ENCODE measurements at places on chromosomes 6 and 20. TPM values are rescaled to one million over a fixed set of nuclear protein-coding genes. Genes with fewer than 3 reads are reported as not detected.

Gene ZC3H12D
- not detected for total RNA-seq

Gene CRISP3
- total RNA-seq = not detected

Gene SMIM28
- total RNA-seq = not detected

Gene CRIP3
- 0.68 TPM for total RNA-seq

Gene NR2E1
- not detected for total RNA-seq

Gene SPATA25
- not detected for total RNA-seq

Gene OLIG3
- not detected for total RNA-seq

Gene NFS1
- total RNA-seq = 85.8 TPM

Gene DDX43
- total RNA-seq = not detected

Gene SFTA2
- not detected for total RNA-seq

DNA sequence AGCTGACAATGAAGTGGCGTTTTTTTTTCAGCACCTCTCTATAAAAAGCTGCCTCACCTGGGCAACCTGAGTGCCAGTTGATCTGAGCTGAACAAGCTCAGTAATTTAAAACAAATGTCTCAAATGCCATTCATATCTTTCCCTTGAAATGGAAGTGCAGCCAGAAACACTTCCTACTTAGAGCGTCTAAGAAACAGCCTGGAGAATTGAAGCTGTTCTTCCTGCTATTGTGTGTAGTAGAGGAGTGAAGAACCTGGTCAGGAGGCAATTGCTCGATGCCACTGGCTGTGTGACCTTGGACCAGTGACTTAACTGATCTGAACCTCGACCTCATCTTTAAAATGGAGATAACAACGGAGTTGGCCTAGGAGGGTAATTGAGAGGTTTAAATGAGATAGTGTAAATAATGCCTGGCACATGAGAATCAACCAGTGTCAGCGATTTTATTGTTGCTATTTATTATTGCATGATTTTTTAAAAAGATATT, 95.4 kb upstream of the FOXQ1 start:
- H3K27me3 ChIP-seq = no peaks in the 10 kb centered on the region
- no peak overlapping the region for H3K4me3 ChIP-seq
- DNase-seq = no peak
- H3K36me3 ChIP-seq = no peaks in the 10 kb centered on the region

DNA sequence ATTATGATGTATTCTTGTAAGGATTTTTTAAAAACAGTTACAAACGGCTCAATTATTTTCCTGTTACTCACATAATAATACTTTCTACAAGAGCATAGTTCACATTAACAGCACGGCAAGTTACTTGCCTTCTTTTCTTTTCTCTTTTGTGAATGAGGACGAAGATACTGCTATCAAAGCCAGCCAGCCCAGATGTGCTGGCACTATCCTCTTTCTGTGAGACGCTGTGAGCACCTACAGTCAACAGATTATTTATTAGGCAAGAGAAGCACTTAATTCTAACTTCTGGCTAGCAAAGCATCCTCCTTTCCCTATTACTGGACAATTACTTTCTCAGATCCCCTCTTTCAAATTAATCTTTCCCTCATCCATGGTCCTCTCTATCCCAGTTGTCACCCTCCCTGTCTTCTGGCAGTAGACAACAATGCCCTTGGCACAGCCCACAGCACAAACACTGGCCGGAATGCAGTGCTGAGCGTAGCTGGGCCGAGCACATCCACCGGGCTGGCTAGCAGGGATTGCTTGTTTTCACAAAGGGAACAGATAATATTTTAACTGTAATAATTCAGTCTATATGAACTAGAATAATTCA, 262.1 kb downstream of the FOXC1 start:
- no peaks in the 10 kb centered on the region for H3K27me3 ChIP-seq
- no peaks in the 10 kb centered on the region for H3K36me3 ChIP-seq
- DNase-seq = no peak
- no peak overlapping the region for H3K27ac ChIP-seq
- H3K4me3 ChIP-seq = no peak overlapping the region

- peak; percentile 76 for DNase-seq
- H3K27me3 ChIP-seq = no peaks in the 10 kb centered on the region
- H3K36me3 ChIP-seq = no peaks in the 10 kb centered on the region
- H3K4me1 ChIP-seq = peaks cover 32% of the 10 kb centered on the region
- peak overlapping the region; percentile 85 for H3K27ac ChIP-seq
Observed at GRCh38 chr20:59933849-59934585, 580 bp upstream of the SYCP2 start.

GRCh38 chr6:27669295-27669623, 196.4 kb upstream of the ZNF184 start:
- peaks cover 61% of the 10 kb centered on the region for H3K27me3 ChIP-seq
- no peaks in the 10 kb centered on the region for H3K36me3 ChIP-seq
- H3K27ac ChIP-seq = no peak overlapping the region

DNA sequence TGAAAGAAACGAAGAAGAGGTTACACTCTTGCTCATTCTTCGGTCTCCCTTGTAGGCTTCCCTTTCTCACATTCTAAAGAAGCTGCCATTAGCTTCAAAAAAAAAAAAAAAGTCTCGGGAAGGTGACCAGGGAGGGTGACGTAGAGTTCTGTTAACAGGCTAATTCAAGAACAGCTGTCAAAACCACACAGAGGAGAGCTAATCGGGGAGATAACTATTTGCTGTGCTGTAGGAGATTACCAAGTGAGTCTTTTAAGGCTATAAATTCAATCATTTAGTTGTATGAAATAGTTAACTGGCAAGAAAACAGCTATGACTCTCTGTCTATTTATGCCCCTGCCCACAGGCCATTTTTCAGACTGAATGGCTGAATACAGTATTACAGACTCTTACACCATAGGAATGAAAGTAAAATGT, 256.8 kb downstream of the SYNE1 start:
- H3K4me1 ChIP-seq = peaks cover 19% of the 10 kb centered on the region
- H3K27ac ChIP-seq = peak overlapping the region; percentile 88
- peak overlapping the region; percentile 56 for H3K4me3 ChIP-seq
- H3K27me3 ChIP-seq = no peaks in the 10 kb centered on the region

DNA sequence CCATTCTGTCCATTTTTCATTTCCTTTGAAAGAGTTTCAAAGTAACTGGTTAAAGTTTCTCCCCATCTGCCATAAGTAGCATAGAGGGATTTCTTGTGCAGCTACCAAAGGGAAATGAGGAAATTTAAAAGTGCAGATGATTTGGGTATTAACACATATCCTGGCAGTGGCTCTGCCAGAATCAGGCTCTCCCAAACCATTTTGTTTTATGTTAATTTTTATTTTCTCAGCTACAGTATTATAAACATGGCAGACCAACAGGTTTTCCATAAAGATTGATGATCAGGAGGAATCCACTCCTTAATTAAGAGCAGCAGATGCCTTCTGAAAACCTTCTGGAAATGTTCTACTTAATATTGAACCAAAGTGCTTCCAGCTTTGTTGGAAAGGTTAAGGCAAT, 13.9 kb downstream of the PLCB4 start:
- H3K4me1 ChIP-seq = peaks cover 10% of the 10 kb centered on the region
- no peaks in the 10 kb centered on the region for H3K27me3 ChIP-seq
- no peak overlapping the region for H3K4me3 ChIP-seq
- no peaks in the 10 kb centered on the region for H3K36me3 ChIP-seq
- H3K27ac ChIP-seq = no peak overlapping the region
- no peak for DNase-seq

DNA sequence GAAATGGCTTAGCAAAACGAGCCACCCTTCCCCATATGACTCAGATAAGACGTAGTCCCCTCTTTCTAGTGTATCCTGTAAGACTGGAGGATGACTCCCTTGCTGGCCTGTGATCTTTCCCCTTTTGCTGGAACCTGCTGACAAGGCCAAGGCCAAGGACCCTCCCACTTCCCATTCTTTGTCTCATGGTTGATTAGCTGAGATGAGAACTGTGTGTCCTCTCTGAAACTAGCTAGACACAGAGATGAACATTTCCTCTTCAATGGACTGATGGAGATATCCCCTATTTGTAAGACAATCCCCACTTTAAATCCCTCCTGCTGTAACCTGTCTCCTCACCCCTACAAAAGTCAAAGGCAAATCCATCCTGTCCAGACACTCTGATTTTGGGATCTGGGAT, 33.4 kb upstream of the SCRT2 start:
- no peak overlapping the region for H3K27ac ChIP-seq
- no peak overlapping the region for H3K4me3 ChIP-seq
- peaks cover 23% of the 10 kb centered on the region for H3K27me3 ChIP-seq

DNA sequence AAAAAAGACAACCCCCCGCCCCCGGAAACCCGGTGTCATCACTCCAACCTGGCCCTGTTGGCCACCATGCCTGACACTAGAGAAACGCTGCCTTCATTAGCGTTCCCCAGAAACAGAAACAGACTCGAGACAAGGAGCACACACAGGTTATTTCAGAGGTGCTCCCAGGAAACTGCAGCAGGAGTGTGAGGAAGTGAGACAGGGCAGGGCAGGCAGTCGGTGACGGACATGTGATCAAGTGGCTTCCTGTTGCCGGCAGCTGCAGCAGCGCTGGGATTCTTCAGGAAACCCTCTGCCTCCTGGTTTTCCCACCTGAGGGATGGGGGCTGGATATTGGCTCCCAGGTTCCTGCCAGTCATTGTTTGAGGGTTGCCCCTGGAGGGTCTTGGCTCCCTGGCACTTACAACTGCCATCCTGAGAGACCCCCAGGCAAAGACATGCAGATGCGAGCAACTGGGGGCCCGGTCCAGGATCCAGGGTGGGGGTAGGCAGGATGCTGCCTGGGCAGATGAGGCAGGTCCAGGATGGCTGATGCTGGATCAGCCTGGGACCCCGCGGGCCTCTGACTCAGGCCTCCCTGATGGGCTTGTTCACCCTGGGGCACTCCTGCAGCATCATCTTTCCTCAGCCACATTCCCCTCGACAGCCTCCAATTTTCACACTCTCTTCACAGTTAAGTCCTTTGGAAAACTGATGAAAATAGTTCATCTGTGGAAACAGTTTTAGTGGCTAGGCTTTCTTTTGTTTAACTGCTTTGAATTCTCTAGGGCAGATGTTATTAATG, 150.7 kb upstream of the SYNDIG1 start:
- no peak overlapping the region for H3K27ac ChIP-seq
- no peaks in the 10 kb centered on the region for H3K4me1 ChIP-seq
- no peaks in the 10 kb centered on the region for H3K27me3 ChIP-seq

DNA sequence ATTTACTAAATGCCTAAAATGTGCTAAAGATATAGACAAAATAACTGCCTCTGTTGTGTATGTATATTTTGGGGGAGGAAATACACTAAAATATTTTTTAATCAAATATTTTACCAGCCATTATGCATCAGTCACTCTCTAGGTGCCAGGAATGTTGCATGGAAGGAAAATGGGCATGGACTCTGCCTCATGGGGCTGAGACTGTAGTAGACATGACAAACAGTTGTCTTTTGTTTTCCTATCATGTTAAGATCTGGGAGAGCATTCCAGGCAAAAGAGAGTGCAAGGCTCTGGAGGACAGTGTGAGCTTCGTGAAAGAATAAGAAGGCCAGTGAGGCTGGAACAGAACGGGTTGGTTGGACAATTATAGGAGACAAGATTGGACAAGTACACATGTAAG, 26.5 kb downstream of the HLA-DOB start:
- no peaks in the 10 kb centered on the region for H3K4me1 ChIP-seq
- DNase-seq = no peak
- H3K27ac ChIP-seq = no peak overlapping the region
- H3K27me3 ChIP-seq = peaks cover 8% of the 10 kb centered on the region
- H3K4me3 ChIP-seq = no peak overlapping the region
- H3K36me3 ChIP-seq = no peaks in the 10 kb centered on the region

DNA sequence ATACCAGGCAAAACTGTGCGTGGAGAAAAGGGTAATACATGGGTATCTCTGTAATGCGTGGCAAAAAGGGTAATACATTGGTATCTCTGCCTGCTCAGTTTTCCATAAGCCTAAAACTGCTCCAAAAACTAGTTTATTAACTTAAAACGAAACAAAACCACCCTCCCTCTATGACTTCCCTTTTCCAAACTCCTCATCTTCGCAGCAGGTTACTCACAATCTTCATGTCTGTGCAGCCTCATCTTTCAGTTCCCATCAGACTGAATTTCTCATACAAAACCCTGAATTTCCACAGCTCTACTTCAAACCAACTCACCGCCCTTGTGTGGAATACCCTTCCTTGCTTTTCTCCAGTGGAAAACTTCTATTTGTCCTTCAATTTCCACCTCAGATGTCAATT, 199.4 kb downstream of the PHACTR1 start:
- no peaks in the 10 kb centered on the region for H3K36me3 ChIP-seq
- no peaks in the 10 kb centered on the region for H3K27me3 ChIP-seq
- no peaks in the 10 kb centered on the region for H3K4me1 ChIP-seq

GRCh38 chr6:25315194-25316177, 36.3 kb downstream of the CARMIL1 start:
- H3K4me1 ChIP-seq = no peaks in the 10 kb centered on the region
- no peaks in the 10 kb centered on the region for H3K36me3 ChIP-seq
- H3K4me3 ChIP-seq = no peak overlapping the region
- no peak for DNase-seq
- no peaks in the 10 kb centered on the region for H3K27me3 ChIP-seq
- no peak overlapping the region for H3K27ac ChIP-seq

GRCh38 chr6:134174672-134175531, 122.5 kb upstream of the SLC2A12 start:
- H3K4me3 ChIP-seq = peak overlapping the region; percentile 71
- H3K27ac ChIP-seq = peak overlapping the region; percentile 98
- peaks cover 50% of the 10 kb centered on the region for H3K4me1 ChIP-seq

- no peak overlapping the region for H3K4me3 ChIP-seq
- no peak for DNase-seq
- H3K27ac ChIP-seq = no peak overlapping the region
Observed at GRCh38 chr6:106609699-106610098, 19.6 kb downstream of the RTN4IP1 start.

GRCh38 chr6:95805699-95806098, 210.1 kb upstream of the FUT9 start:
- H3K27me3 ChIP-seq = no peaks in the 10 kb centered on the region
- H3K27ac ChIP-seq = no peak overlapping the region
- H3K36me3 ChIP-seq = no peaks in the 10 kb centered on the region

- H3K36me3 ChIP-seq = no peaks in the 10 kb centered on the region
- H3K4me3 ChIP-seq = no peak overlapping the region
Observed at GRCh38 chr20:31674895-31675827, 37.4 kb downstream of the COX4I2 start.

GRCh38 chr20:63624486-63624885, 2.4 kb downstream of the GMEB2 start:
- H3K36me3 ChIP-seq = no peaks in the 10 kb centered on the region
- no peak overlapping the region for H3K4me3 ChIP-seq
- H3K27me3 ChIP-seq = no peaks in the 10 kb centered on the region
- peak overlapping the region; percentile 18 for H3K27ac ChIP-seq
- peaks cover 16% of the 10 kb centered on the region for H3K4me1 ChIP-seq

GRCh38 chr6:219641-220198, 72.6 kb upstream of the DUSP22 start:
- DNase-seq = peak; percentile 14
- H3K4me3 ChIP-seq = no peak overlapping the region
- H3K36me3 ChIP-seq = no peaks in the 10 kb centered on the region

All from gastrocnemius medialis (tissue), 4 donors.